Caudate nucleus (tissue), 63 donors: ENCODE measurements at places on chromosomes 7 and 10.

DNA sequence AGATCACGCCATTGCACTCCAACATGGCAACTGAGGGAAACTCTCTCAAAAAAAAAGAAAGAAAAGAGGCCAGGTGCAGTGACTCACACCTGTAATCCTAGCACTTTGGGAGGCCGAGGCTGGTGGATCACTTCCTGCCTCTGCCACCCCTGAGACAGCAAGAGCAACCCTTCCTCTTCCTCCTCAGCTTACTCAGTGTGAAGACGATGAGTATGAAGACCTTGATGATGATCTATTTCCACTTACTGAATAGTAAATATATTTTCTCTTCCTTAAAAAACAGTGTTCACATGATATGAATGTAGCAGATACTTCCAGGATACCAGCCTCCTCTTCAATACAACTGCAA lies 2.1 kb upstream of the ZKSCAN1 start:
- no peak for DNase-seq

DNA sequence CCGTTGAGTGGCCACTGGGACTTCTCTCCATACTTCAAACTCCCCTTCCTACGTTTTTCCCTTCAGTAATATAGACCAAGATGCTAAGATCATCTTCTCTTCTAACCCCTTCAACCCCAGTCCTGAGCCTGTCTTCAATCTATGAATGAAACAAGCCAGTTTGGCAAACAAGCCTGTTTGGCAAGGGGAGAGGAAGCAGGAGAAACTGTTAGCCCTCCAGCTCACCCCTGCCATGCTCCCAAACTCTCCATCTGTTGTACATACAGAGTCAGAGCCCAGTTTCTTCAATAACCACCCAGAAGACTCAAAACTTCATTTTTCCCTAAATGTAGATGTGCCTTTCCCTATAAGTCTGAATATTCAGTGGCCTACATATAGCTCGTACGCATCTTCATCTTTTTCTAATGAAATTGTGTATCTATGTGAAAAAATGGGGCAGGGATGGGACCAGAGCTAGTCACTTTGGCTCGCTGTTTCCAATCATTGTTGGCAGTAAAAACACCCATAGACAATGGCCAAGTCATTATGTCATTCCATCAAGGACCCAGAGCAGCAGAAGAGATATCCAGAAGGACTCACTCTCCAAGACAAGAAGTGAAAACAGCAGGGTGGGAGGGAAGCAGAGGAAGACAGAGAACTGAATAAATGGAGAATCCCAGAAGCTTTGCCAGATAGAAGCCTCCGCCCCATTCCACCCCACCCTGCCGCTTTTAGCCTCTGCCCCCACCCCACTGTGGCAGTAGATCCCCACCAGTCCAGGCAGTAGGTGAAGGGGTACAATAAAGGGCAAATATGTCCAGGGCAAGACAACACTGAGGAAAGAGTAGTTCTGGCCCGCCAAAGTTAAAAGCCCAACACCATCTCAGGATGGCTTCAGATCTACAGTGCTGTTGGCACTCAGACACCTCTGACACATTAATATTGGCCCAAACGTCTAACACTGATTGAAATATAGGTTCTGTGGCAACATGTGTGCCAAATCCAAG lies 87.3 kb downstream of the DOCK4 start:
- DNase-seq: no peak

GRCh38 chr7:33853361-33854062 lies 51.8 kb upstream of the BMPER start:
- DNase-seq: no peak

DNA sequence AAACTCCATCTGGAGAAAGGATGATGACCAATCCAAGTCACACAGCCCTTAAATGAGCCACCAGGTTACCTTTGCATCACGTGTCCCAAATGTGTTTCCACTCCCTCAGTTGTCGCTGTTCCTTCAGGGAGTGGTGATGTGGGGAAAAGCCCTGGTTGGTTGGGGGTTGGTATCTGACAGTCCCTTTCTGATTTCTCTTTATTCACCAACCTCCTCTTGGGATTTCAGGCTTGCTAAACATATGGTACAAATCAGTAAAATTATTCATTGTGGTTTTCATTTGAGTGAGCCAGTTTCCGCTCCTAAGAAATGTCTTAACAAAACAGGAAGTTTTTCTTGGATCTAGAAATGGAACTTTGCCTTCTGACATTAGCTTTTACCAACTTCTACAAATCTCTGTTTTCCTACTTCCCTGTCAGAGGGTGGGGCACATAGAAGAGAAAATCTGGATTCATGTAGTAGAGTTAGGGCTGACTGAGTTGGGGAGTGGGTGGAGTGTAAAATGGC lies 40.0 kb upstream of the KMT2E start:
- DNase-seq: no peak

GRCh38 chr10:61763778-61764177 lies 101.0 kb downstream of the CABCOCO1 start:
- no peak for DNase-seq

DNA sequence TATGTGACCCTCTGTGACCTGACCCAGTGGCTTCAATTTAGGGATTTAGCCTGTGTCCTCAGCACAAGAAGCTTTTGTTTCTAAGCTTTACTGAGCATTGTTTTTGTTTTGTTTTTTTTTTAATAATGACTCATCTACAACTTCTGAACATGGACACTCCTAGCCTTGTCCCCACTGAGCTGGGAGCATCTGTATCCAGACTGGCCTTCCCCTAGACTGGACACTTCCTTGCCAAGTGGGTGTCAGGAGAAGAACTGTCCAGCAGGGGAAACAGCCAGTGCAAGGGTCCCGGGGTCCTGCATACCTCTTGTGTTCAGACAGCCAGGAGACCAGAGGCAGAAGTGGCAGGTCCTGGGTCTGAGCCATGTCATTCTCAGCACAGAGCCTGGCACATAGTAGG lies 108.6 kb downstream of the TMEM130 start:
- DNase-seq: no peak

DNA sequence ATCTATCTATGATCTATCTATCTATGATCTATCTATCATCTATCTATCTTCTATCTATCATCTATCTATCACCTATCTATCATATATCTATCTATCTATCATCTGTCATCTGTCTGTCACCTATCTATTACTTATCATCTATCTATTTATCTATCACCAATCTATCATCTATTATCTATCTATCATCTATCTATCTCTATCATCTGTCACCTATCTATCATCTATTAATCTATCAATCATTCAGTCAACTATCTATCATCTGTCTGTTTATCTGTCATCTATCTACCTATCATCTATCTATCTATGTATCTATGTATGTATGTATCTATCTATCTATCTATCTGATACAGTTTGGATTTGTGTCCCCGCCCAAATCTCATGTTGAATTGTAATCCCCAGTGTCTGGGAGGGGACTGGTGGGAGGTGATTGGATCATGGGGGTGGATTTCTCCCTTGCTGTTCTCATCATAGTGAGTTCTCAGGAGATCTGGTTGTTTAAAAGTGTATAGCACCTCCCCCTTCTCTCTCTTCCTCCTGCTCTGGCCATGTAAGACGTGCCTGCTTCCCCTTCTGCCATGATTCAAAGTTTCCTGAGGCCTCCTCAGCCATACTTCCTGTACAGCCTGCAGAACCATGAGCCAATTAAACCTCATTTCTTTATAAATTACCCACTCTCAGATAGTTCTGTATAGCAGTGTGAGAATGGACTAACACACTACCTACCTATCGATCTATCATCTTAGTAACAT lies 37.6 kb downstream of the NPTX2 start:
- no peak for DNase-seq

GRCh38 chr7:150954986-150955518 lies 23.1 kb downstream of the KCNH2 start:
- DNase-seq: no peak

DNA sequence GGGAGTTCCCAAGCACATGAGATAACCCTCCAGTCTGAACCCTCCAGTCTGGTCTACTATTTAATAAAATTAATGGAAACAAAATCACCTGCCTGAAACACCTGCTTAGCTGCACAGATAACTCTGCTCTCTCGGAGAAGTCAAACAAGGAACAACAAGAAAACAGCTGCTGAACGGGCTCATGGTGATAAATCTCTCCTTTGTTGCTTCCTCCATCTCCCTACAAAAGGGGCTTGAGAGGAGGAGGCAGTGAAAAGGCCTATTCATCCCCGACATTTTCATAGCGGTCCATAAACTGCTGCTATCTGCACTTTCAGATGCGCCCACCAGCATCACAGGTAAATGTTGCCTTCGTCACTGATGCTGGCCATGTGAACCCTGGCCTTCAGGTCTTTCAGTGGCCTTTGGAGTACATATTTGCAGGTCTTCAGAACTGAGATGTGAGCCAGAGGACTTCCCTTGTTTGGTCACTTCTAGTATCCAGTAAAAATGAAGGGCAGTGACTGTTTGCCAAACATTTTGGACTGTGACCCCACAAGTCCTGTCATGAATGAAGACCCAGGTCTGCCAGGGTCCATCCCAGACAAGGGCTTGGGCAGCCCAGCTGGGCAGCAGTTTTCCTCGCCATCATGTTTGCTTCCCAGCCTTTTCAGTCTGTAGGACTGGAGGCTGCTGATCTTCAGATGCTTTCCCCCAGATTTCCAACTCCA lies 15.9 kb downstream of the FKBP6 start:
- DNase-seq: no peak
